NCI-H1092 (cell line): ENCODE measurements at places on chromosomes 1 and 21.

GRCh38 chr1:167272369-167272957 lies 51.8 kb downstream of the POU2F1 start:
- no peak for DNase-seq

DNA sequence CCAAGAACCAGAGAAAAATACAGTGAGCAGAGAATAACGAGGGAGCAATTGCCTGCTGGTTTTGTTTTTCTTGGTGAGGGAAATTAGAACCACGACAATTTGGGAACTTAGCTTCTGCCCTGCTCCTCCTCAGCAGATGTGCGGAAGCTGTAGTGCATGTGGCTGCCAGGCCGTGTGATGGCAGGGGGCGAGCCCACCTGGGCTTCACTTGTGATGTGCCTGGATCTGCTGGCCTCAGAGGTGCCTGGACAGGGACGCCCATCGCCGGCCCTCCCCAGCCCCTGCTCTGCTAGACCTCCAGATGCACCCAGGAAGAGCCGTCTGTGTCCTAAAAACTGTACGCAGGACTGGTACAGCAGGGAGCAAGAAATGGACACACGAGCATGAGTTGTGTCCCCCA lies 28.5 kb upstream of the C1orf174 start:
- DNase-seq, result no peak

- DNase-seq, result no peak
Observed at GRCh38 chr1:202575918-202576653, 134.2 kb downstream of the SYT2 start.

DNA sequence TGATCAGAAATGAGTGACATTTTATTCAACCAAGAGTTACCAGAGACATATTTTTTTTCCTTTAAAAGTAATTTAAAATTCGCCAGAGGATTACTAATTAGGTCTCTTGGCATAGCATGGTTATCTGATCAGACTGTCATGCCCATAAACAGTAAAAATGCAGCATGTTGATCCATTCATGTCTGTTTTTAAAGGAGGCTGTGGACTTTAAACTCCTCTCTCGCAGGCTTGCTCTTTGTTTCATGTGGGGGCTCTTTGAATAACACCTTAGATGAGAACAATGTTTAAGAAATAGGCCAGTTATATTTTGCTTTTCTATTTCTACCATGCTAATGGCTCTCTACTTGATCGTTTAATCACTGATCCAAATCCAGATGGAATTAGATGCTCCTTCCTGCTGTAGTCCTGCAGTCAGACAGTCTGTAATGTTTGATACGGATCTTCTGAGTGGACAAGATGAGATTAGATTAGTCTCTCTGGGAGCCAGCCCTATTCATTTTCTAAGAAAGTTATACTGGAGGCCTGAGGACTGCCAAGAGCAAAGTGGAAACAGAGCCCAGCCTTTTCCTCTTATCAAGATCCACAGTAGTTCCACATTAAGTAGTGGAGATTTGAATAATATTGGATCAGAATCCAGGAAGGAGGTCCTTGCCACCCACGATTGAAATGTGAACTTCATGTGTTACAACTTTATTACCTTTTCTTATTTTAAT lies 197.4 kb downstream of the HS2ST1 start:
- no peak for DNase-seq

DNA sequence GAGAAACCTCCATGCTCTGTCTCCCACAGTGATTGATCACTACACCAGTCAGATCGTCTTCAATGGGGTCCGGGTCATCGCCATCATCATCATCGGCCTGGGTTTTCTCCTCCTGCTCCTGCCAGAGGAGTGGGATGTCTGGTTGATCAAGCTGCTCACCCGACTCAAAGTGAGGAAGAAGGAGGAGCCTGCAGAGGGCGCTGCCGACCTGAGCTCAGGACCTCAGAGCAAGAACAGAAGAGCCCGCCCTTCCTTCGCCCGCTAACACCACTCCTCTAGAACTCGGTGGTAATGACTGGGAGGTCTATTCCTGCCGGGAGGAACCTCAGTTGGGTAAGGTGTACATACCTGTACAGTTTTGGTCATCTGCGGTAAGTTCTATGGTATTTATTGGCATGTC lies 50.3 kb upstream of the COA6 start:
- DNase-seq, result no peak

GRCh38 chr1:25253911-25254310 lies 6.7 kb upstream of the RSRP1 start:
- no peak for DNase-seq

- no peak for DNase-seq
Observed at GRCh38 chr1:83746234-83746633, 252.7 kb downstream of the TTLL7 start.

DNA sequence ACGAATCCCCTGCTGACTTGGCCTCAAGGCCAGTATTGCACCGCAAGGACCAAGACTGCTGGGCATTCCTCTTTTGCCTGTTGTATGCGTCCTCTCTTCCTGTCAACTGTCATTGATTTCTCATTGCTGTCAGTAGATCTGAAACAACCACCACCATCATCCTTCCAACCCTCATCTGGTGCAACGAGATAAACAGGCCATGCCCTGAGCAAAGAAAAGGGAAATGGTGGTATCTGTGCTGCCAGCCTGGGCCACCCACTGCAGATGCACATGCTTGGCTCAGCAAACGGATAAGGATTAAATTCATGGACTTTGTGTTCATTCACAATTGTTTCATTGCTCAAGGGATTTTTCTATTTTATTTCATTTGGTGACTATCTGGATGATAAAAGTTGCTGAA lies 13.6 kb downstream of the OXCT2 start:
- no peak for DNase-seq

GRCh38 chr1:29651684-29652665 lies 415.7 kb downstream of the PTPRU start:
- no peak for DNase-seq

- no peak for DNase-seq
Observed at GRCh38 chr1:228839656-228840055, 104.4 kb downstream of the RHOU start.

DNA sequence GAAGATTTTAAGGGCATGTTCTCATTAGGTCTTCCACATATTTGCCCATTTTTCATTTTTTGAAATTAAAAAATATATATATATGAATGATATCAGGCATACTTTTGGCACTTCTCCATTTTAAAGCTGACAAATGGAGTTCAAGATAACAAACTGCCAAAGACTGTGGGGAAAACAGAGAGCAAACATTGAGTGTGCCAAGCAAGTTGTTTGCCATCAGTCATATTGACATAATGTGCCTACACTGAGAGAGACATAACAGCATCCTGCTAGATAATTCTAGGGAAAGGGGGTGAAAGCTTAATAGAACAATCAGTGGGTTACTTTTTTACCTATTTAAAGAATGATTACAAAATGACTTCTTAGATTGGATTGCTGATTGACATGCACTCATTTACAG lies 529.4 kb upstream of the CXADR start:
- DNase-seq, result no peak

DNA sequence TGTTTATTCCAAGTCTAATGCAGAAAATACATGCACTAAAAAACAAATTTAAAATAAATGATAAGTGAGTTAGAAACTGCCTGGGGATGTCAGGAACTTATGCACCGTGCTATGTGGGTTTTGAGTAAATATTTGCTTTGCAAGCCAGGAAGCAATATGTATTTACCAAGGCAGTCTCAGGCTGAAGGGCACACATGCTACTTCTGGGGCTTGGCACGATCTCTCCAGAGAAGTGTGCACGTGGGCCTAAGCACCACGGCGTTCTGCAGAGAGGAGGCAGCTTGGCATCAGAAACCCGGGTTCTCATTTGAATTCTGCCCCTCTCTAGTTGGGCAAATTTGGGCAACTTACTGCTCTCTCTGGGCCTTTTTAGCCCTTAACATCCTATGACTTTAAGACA lies 72.6 kb upstream of the ROR1 start:
- DNase-seq, result peak; percentile 37

GRCh38 chr1:71651214-71651613 lies 570.4 kb upstream of the ZRANB2 start:
- DNase-seq, result no peak

DNA sequence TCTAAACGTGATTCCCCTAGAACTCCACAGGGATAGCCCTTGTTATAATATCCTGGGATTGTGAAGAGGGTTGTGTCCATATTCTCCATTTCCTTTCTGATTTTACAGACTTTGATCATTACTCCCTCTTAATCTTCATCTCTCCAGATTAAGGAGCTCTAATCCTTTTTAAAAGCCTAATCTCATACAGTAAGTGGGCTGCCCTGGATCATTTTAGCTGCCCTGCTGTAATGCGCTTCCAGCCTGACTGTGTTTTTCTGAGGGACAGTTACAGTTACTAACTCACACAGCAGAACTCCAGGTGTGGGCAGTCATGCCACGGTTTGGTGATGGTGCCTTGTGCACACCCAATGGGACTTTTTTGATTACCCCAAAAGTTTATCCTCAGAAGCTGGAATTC lies 33.5 kb downstream of the PROX1 start:
- DNase-seq, result no peak

- no peak for DNase-seq
Observed at GRCh38 chr21:41357546-41357945, 4.3 kb upstream of the MX2 start.

DNA sequence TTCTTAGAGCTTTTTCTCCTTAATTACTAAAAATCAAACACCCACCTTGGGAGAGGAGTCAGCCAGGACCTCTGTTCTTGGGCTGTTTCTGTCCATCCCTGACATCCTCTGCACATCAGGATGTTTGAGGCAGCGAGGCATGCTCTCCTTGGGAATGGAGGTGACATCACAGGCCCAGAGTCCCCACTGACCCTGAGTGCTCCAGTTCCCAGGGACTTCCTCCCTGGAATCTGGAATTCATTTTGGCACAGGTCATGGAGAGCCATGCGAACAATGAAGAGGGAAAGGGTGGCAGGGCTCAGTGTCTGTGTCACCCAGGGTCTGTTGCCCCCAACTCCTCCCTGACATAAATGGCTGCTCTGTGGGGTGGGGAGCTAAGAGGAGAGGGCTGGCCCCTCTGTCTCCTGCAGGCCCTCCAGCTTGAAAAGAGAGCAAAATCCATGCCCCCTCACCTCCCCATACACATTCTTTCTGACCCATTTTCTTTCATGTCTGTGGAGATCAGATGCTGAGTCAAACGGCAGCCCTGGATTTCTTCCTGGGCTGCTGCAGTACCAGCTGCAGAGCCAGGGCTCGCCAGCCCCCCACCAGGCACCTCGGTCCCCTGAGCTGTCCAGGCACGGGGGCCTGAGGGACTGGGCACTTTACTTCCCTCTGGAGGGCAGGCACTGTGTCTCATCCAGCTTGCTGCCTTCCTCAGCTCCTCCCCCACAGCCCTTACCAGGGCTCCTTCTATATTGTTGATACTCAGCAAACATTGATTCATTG lies 102.0 kb downstream of the NMNAT2 start:
- no peak for DNase-seq

GRCh38 chr1:207813512-207813881 lies 61.6 kb downstream of the CD46 start:
- no peak for DNase-seq

DNA sequence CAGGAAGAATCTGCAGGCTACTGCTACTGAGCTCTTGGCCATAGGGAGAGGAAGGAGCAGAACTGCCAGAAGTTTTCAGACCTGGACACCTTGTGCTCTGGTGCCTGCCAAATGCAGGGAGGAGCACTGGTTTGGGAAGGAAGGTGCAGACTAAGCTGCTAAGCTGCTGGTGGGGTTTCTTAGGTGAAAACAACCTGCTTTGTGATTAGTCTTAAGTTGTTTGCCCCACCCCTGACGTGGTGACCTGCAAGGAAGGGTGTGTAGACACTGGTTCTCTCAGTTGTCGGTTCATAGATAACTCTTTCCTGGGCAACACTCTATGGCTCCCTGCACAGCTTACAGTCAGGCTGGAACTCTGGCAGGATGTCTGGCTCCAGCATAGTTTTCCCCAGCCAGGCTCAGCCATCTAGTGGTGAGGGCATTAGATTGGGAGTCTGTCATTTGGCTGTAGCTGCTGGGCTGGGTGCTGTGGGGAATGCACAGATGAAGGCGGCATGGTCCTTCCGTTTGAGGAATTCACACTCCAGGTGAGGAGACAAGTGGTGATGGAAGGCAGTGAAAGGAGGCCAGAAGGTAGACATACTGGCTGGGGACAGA lies 10.3 kb upstream of the S100A10 start:
- DNase-seq, result no peak

- no peak for DNase-seq
Observed at GRCh38 chr1:180558664-180559063, at the start of gene OVAAL. Gene OVAAL, plus strand, starts transcription at chr1:180558964.

GRCh38 chr1:117017062-117017461 lies 15.5 kb downstream of the CD101 start:
- DNase-seq, result no peak

- DNase-seq, result peak; percentile 46
Observed at GRCh38 chr21:15141261-15141970, 76.6 kb upstream of the NRIP1 start.

- DNase-seq, result no peak
Observed at GRCh38 chr1:6435547-6435946, 11.0 kb downstream of the ESPN start.

DNA sequence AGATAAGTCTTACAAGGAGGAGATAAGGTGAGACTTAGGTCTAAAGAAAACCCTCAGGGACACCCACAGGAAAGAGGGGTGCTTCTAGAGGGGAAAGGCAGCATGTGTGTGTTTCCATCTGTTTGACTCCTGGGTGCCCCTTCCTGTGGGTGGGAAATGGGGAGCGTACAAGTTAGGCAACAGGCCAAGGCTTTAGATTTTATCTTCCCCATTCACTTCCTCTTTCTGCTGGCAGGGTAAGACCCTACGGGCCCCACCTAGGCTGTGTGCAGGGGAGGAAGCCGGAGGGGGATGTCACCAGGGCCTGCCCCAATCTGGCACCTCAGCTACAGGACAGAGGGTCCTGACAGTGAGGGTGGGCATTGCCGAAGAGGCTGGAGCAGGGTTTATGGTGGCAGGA lies 2.5 kb upstream of the OLIG1 start:
- no peak for DNase-seq

- DNase-seq, result no peak
Observed at GRCh38 chr1:161864577-161864976, 98.5 kb downstream of the ATF6 start.

GRCh38 chr1:201385299-201385891 lies 7.9 kb upstream of the TNNT2 start:
- peak; percentile 33 for DNase-seq

DNA sequence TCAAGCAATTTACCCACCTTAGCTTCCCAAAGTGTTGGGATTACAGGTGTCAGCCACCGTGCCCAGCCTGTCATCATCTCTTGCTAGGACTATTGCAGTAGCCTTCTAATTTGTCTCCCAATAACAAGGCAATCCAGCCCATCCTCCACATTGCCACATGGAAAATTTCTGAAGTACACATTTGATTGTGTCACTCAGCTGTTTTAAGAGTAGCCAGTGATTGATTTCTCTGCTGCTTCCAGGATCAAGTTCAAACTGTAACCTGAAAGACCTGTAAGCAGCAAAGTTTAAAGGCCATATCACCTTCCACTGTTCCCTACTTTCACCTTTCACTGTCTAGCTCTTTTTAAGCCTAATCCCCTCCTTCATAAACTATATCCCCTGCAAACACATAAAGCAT lies 7.8 kb upstream of the ELK4 start:
- DNase-seq, result no peak

- no peak for DNase-seq
Observed at GRCh38 chr1:22609291-22609690, 27.1 kb upstream of the C1QA start.
